T1000 (cell line): ENCODE measurements at places on chromosomes 3 and 15.
A peak's percentile ranks its signal among the peaks of the same experiment; 100 is the strongest.

DNA sequence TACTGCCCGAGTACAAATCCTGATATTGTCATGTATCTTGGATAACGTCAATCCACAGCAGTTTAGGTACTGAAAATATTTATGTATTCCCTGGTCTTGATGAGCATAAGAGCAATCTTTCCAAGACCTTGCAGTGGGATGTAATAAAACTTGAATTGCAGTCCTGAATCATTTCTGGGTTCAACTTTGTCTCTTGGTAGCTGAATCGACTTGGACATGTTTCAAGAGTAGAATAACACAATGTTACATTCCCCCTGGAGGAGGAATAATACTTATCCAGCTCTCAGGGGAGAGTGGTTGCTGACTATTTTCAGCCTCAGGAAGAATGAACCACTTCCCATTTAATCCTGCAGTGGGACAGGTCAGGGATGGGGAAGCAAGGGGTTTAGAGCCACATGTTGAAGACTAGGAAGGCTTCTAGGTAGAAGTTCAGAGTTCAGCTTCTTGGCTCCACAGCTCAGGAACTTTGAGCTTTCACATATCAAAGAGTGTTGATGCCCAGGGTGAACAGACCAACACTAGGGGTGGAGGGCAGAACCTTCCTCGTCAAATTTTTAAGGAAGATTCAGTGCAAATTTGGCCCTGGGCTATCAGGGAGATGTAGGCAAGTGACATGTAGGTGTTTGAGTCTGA, 43.4 kb upstream of the GPD1L start:
- DNase-seq = peak; percentile 18

- no peak for DNase-seq
Observed at GRCh38 chr3:143298886-143299535, 179.4 kb downstream of the CHST2 start.

- DNase-seq = no peak
Observed at GRCh38 chr3:47850564-47851410, 47.8 kb downstream of the DHX30 start.

DNA sequence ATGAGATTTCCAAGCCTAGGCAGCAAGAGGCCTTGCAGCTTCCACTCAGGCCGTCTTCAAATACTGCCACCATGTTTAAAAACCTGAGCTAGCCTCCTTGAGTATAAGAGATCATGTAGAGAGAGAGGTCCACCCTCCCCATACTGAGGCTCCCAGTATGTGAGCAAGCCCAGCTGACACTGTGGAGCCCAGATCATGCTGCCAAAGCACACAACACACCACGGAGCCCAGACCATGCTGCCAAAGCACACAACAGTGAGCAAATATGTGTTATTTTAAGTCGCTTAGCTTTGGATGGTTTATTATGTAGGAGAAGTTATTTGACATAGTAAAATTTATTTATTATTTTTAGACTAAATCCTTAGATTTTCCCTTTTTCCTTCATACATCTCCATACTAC, 333.7 kb downstream of the CTNNB1 start:
- no peak for DNase-seq

GRCh38 chr15:62588938-62589670, 424.0 kb upstream of the C2CD4B start:
- DNase-seq = no peak

DNA sequence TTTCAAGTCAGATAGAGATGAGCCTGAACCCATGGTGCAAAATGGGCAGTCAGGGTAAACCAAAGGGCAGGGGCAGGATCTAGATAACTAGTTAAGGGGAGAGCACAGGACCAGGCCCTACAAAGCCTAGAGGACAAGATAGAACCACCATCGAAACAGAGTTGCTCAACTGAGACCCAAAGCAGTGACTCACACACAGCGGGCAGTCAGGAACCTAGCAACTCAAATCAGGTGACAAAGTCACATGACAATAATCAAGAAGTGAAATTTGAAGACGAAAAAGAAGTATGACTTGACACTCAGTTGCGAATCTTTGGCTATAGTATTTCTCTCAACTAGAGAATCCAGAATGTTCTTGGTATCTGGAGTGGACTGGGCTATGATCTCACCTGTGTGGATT, 136.0 kb upstream of the PTPRG start:
- DNase-seq = no peak

GRCh38 chr3:39118079-39118478, 10.6 kb downstream of the TTC21A start:
- DNase-seq = no peak

- DNase-seq = no peak
Observed at GRCh38 chr3:122988508-122988907, 39.1 kb downstream of the SEMA5B start.

DNA sequence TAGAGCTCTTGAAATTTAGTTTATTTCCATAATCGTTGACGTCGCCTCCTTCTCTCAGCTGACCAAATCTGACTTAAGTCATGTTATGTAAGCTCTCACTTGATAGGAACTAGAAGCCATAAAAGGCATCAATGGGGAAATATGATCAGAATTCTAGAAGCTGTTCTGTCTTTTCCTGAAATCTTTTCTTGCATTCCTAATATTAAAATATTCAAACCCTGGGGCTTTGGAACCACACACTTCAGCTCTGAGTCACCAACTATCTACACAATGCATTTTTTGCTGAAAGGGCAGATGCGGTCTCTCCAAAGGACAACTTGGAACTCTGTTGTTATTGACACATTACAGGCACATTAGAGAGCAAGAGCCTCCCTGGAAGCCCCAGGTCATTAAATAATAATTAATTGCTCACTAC, 91.3 kb downstream of the LARS2 start:
- DNase-seq = peak; percentile 10

DNA sequence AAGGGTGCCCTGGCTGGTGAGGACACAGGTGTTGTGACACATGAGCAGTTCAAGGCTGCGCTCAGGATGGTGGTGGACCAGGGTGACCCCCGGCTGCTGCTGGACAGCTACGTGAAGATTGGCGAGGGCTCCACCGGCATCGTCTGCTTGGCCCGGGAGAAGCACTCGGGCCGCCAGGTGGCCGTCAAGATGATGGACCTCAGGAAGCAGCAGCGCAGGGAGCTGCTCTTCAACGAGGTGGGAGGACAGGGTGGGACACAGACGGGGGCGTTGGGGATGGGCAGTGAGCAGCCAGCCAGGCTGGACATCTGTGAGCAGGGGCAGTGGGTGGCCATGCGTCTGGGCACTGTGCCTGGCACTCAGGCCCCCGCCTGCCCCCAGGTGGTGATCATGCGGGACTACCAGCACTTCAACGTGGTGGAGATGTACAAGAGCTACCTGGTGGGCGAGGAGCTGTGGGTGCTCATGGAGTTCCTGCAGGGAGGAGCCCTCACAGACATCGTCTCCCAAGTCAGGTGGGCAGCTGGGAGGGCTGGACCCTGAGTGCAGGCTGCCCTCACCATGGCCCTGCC, 10.3 kb downstream of the ANKRD63 start:
- DNase-seq = no peak

GRCh38 chr3:43062040-43062563, 43.8 kb downstream of the POMGNT2 start:
- no peak for DNase-seq

GRCh38 chr15:65332391-65333147, 28.1 kb downstream of the RNU5B-1 start:
- DNase-seq = no peak

GRCh38 chr3:117011687-117012250, 302.2 kb downstream of the TUSC7 start:
- DNase-seq = no peak

GRCh38 chr3:56795829-56796185, 5.9 kb downstream of the ARHGEF3 start:
- DNase-seq = no peak

GRCh38 chr15:71091601-71092000, 23.7 kb upstream of the THSD4 start:
- DNase-seq = no peak

DNA sequence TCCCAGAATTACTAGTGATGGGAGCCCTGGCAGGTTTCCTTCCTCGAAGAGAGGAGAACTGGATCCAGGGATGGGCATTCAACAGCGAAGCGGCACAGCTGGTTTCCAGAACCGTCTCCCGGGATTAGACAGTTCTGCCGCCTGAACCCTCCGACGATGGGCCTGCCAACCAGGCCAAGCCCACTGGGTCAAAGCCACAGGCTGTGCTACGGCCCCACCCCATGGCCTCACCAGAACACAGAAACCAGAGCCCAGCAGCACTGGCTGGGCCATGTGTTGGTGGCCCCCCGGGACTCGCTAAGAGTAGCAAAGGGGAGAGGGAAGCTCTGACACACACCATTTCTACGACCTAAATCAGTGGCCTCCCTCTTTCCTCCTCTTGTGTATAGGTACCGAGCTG, 2.2 kb downstream of the C15orf62 start:
- DNase-seq = no peak

GRCh38 chr3:191105418-191105817, 93.6 kb upstream of the OSTN start:
- no peak for DNase-seq

DNA sequence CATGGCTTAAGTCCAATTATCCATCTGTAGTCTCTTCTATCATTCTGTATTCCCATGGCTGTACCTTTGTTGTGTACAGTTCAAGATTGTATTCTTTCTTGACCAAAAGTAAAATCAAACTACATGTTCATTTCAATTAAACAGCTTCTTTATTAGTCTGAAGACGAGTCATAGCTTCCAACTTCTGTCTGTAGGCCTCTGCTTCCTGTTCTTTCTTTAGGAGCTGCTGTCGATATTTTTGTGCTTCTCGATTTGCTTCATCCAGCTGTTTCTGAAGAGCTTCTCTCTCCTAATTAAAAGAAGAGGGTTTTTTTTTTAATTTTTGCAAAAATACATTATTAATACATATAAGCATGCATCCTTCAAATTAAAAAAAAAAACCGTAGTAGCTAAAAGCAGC, 13.0 kb upstream of the HDC start:
- no peak for DNase-seq

- no peak for DNase-seq
Observed at GRCh38 chr15:29631076-29632070, 190.9 kb downstream of the TJP1 start.

DNA sequence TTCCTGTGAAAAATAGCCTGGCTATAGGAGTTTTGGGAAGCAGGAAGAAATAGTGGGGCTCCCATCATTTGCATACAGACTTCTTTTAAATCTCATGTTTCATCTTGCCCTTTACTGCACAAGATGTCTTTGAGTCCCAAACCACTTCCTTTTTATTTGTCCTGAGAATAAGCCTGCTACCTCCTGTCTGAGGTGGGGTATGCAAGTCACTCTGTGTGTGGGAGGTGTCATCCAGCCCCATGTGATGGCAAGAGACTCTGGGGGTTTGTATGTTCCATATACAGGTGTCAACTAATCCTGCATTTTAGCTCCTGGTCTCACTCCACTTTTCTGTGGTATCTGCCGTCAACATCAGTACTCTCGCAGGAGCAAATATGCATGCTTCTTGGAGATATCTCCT, 102.0 kb downstream of the OTOL1 start:
- no peak for DNase-seq

DNA sequence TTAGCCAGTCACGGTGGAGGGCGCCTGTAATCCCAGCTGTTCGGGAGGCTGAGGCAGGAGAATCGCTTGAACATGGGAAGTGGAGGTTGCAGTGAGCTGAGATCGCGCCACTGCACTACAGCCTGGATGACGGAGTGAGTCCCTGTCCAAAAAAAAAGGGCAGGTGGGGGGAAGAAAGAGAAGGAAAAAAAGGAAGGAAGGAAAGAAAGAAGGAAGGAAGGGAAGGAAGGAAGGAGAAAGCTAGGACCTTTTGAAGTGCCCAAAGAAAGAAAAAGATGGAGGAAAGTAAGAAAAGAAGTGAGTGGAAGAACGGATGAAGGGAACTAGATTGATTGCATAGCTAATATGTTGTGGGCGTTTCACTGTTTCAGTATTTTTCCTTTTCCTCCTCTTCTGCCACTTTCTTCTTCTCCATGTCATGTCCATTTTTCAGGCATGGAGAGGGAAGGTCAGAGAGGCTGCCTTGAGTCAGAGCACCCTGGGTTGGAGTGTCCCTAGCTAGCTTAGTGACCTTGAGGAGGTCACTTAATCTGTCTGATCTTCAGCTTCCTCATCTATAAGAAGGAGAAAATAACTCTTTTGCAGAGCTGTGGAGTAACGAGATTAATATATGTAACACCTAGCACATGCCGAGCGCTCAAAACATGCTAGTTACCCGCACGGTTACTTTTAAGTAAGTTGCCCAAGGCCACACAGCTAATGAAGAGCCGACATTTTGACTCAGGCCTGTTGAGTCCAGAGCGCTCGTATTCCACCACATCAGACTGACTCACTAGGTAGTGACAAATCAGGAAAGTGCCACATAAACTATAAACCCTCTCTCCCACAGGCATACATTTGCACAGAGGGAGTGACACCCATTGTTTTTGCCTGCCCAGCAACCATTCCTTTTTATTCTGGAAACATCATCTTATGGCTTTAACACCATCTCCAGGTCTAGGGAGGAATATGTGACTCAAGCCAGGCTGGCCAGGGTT, 42.2 kb downstream of the BHLHE40 start:
- DNase-seq = peak; percentile 3

- DNase-seq = no peak
Observed at GRCh38 chr3:169465417-169465816, 198.1 kb downstream of the MECOM start.

DNA sequence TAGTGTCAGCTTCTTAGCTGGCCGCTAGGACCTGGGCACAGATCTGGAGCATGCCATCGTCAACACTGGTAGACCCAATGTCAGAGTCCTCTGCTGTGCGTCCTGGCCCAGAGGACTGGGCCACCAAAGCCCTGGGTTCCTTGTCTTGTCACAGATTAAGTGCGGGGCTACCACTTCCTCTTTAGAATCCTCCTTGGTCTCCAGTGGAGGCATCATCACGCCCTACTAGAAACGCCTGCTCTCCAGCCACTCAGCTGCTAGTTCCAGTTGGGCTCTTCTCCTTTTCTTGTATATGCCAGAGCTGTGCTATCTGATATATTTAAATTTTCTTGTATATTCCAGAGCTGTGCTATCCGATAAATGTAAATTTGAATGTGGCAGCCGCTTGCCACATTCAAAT, 11.2 kb downstream of the PPCDC start:
- no peak for DNase-seq

GRCh38 chr3:129315223-129315997, 36.7 kb downstream of the HMCES start:
- no peak for DNase-seq

GRCh38 chr3:65559643-65560042, 479.1 kb downstream of the MAGI1 start:
- no peak for DNase-seq

DNA sequence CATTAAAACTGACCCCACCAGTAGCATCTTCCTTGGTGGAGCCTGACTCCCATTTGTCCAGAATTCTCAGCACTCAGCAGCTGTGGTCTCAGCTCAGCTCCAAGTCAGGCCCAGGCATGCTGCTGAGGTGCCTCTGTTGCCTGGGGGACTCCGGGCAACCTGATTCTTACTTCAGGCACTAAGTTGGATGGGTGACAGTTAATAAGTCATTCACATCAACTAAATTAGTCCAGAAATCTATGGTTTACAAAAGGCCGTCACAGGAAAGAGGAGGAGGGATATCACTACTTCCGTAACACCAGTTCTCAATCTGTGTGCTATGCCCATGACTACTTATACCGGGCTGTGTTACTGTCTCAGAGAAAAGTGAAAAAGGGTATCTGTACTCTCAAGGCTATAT, 310.2 kb downstream of the SATB1 start:
- DNase-seq = no peak

- DNase-seq = no peak
Observed at GRCh38 chr3:164537485-164537884, 540.8 kb downstream of the SI start.

GRCh38 chr15:29067949-29068348, 182.2 kb downstream of the APBA2 start:
- DNase-seq = no peak
